GM12878 (cell line): ENCODE measurements at places on chromosomes 3 and 15.

DNA sequence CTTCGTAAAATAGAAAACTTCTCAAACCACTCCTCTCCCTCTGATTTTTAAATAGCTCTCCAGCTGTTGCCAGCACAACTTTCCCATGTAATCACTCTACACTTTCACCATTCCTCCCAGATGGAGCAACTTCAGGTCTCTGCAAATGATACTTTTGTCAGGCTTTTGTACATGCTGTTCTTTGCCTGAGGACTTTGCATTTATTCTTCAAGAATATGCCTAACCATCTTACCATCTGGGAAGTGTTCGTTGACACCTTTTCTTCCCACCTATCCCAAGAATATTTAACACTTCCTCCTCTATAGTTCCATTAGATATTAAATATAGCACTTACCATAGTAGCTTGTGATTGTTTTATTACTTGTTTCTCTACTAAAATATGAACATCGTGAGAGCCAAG is 703.7 kb downstream of the CADM2 start:
- no peak for DNase-seq
- no peaks in the 10 kb centered on the region for H3K27me3 ChIP-seq
- no peak overlapping the region for H3K27ac ChIP-seq
- no peak overlapping the region for H3K4me3 ChIP-seq
- no peaks in the 10 kb centered on the region for H3K36me3 ChIP-seq
- no peaks in the 10 kb centered on the region for H3K4me1 ChIP-seq

DNA sequence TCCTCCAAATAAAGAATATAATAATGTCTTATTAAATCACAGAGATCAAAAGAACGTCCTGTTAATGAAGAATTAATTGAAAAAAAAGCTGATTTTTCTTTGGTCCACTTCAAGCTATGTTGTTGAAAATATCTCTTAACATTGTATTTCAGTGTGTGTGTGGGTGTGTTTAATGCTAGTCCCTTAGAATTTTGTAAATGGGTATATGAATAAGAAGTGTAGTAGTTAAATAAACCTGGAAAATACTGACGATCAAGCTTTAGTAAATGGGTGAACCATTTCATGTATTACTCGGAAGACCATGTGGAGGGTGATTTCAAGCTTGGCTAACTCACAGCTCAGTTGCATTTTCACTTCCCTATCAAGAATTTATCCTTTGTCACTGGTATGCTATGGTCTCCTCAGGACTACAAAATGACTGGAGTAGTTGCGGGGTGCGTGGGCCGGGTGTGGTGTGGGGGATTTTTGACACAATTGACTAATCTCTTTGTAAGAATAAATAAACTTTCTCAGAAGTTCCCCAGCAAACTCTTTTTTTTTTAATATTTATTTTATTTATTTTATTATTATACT is 586.4 kb downstream of the GRM7 start:
- peak; percentile 45 for DNase-seq
- no peak overlapping the region for H3K27ac ChIP-seq
- H3K4me1 ChIP-seq, result no peaks in the 10 kb centered on the region
- H3K36me3 ChIP-seq, result no peaks in the 10 kb centered on the region
- H3K4me3 ChIP-seq, result no peak overlapping the region

GRCh38 chr3:55166576-55167555 is 239.0 kb upstream of the LRTM1 start:
- H3K4me3 ChIP-seq, result no peak overlapping the region
- H3K27me3 ChIP-seq, result no peaks in the 10 kb centered on the region
- no peaks in the 10 kb centered on the region for H3K36me3 ChIP-seq
- H3K27ac ChIP-seq, result no peak overlapping the region

GRCh38 chr3:69646287-69647067 is 92.8 kb upstream of the MITF start:
- DNase-seq, result no peak
- H3K27ac ChIP-seq, result no peak overlapping the region
- H3K27me3 ChIP-seq, result no peaks in the 10 kb centered on the region
- H3K36me3 ChIP-seq, result no peaks in the 10 kb centered on the region
- no peak overlapping the region for H3K4me3 ChIP-seq

DNA sequence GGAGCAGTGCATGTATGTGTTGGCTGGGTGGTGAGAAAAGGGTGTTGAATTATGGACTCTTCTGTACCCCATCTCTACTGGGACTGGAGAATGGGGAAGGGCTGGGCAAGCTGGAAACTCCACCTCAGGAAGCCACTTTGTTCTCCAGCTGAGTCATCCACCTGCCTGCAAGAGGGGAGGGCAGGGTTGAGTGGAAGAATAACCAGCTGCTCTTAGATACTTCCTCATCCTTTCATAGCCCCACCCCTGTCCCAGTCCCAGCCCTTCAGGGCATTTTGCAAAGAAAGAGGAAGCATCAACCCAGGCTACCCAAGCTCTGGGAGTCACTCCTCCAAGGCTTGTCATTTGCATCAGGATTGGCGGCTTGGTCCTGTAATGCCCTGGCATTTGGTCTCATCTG is 33.1 kb downstream of the RAB11A start:
- no peaks in the 10 kb centered on the region for H3K27me3 ChIP-seq
- peaks cover 27% of the 10 kb centered on the region for H3K4me1 ChIP-seq
- H3K4me3 ChIP-seq, result no peak overlapping the region
- peak overlapping the region; percentile 63 for H3K27ac ChIP-seq
- H3K36me3 ChIP-seq, result peaks cover 2% of the 10 kb centered on the region

GRCh38 chr15:100038736-100039135 is 303.0 kb downstream of the ADAMTS17 start:
- no peak overlapping the region for H3K27ac ChIP-seq
- no peak for DNase-seq
- no peaks in the 10 kb centered on the region; the same call in 1 of the 2 replicates for H3K27me3 ChIP-seq
- H3K4me1 ChIP-seq, result no peaks in the 10 kb centered on the region

DNA sequence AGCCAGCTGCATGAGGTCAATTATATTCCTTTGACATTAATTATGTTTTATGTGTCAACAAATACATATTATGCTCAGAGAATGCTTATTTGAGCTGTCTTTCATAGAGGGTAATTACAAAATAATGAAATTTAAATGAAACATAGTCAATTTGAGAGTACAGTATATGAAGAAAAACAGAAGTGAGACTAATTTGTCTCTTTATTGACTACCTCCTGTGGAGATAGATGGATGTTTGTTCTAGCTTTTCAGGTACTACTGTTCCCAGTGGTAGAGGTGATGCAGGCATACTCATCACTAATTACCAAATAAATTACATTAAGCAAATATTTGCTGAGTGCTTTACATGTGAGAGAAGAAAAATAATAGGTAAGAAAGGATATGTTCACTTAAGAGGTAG is 1129.6 kb downstream of the OTOL1 start:
- no peaks in the 10 kb centered on the region for H3K36me3 ChIP-seq
- no peaks in the 10 kb centered on the region for H3K27me3 ChIP-seq
- no peak overlapping the region for H3K27ac ChIP-seq

- H3K27me3 ChIP-seq, result no peaks in the 10 kb centered on the region
- H3K4me1 ChIP-seq, result no peaks in the 10 kb centered on the region
- DNase-seq, result no peak
- no peaks in the 10 kb centered on the region for H3K36me3 ChIP-seq
- no peak overlapping the region for H3K27ac ChIP-seq
- no peak overlapping the region for H3K4me3 ChIP-seq
These were observed 72.0 kb downstream of the RAP2B start for GRCh38 chr3:153233986-153234385.
